ENCODE measurements at places on chromosomes 13 and 19.

- no peaks in the 10 kb centered on the region for H3K36me3 ChIP-seq
- H3K4me3 ChIP-seq = no peak overlapping the region
- H3K27me3 ChIP-seq = no peaks in the 10 kb centered on the region
- no peak overlapping the region for H3K27ac ChIP-seq
- peaks cover 10% of the 10 kb centered on the region for H3K4me1 ChIP-seq
Observed at GRCh38 chr13:93222976-93223375, 3.6 kb upstream of the GPC6 start.

DNA sequence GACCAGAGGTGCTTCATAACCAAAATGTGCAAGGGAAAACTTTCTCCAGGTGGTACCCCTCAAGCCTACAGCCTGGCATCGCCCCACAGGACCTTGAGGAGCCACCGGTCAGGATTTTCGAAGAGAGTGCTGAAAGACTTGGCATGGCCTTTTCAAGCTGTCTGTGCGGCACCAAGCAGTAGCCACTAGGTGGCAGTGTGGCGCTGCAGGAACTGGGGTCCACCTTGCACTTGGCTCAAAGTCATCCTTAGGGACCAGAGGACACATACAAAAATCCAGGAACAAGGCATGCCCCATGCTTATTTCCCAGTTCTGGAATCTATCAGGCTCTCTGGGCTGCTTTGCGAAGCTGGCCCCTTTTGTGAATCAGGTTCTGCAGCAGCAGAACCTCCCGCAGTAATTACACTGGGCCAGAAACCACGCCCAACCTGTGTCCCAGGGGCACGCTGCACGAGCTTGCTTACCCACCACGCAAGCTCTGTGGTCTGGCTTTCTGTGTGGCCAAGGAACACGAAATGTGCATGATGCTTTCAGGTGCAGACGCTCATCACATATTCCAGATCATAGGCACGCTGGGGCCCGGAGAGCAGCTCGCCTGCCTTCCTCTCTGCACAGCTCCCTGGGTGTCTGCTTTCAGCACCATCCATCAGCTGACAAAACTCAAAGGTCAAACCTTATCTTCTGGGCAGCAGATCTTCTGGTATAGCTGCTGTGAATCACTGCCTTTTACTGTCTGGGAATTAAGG is 87.2 kb downstream of the SLC7A1 start:
- no peaks in the 10 kb centered on the region for H3K36me3 ChIP-seq
- H3K4me3 ChIP-seq = no peak overlapping the region
- H3K4me1 ChIP-seq = peaks cover 37% of the 10 kb centered on the region
- H3K27me3 ChIP-seq = no peaks in the 10 kb centered on the region
- H3K27ac ChIP-seq = peak overlapping the region; percentile 63
- no peak for DNase-seq

- no peaks in the 10 kb centered on the region for H3K27me3 ChIP-seq
- peak overlapping the region; percentile 54 for H3K4me3 ChIP-seq
- peaks cover 20% of the 10 kb centered on the region for H3K4me1 ChIP-seq
Observed at GRCh38 chr19:56477429-56478338, 539 bp upstream of the ZNF667 start.

- H3K27ac ChIP-seq = no peak overlapping the region
- DNase-seq = no peak
- H3K4me3 ChIP-seq = no peak overlapping the region
- no peaks in the 10 kb centered on the region for H3K36me3 ChIP-seq
Observed at GRCh38 chr13:66853564-66853963, 376.6 kb downstream of the PCDH9 start.

DNA sequence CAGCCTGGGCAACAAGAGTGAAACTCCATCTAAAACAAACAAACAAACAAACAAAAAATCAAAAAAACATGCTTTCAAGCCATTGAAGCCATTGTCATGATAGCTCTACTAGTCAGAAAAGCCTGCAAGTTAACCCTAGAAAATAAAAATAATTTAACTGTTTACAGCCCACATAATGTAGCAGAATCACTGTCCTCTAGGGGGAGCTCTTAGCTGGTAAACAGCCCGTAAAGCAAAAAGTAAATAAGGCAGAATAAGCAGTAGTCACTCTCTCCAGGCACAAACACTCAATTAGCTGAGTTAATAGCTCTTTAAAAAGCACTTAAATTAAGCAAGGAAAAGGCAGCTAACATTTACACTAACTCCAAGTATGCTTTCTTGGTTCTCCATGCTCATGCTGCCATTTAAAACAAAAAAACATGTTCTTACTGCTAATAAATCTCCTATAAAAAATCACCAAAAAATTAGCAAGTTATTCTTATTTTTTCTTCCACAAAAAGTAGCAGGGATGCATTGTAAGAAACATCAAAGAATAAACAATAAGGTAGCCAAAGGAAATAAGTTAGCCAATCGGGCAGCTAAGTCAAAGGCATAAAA is 11.3 kb downstream of the LILRB4 start:
- no peak overlapping the region for H3K4me3 ChIP-seq
- no peaks in the 10 kb centered on the region for H3K36me3 ChIP-seq
- H3K27ac ChIP-seq = no peak overlapping the region
- H3K27me3 ChIP-seq = no peaks in the 10 kb centered on the region
- DNase-seq = no peak
- no peaks in the 10 kb centered on the region for H3K4me1 ChIP-seq

DNA sequence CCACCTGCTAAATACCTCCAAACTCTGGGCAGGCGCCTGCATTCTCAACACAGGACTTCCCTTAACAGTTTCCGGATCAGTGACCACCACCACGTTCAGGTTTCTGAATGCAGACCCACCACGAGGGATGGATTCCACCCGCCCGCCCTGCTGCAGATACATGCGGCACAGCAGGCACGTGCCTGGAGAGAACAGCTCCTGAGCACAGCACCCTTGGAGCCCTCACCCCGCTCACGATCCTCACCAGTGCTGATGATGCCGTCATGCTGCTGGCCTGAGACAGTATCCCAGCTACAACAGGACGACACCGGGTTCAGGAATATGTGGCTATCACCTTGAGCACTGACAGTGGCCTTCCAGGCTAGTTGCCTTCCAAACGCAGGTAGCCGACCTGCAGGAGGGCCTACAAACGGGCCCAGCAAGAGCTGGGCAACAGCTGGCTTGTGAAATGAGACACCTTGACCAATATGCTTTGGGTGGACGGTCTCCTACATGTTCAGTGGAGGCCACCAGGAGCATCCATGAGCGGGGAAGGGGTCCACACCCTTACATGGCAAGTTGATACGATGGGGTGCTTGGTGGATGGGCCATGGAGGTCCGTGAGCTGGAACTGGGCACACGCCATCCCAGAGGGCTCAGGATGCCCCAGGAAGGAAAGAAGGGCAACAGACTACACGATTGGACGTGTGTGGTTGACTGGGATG is 9.9 kb upstream of the QTRT1 start:
- no peaks in the 10 kb centered on the region for H3K36me3 ChIP-seq
- no peaks in the 10 kb centered on the region for H3K27me3 ChIP-seq
- no peak for DNase-seq
- H3K4me3 ChIP-seq = no peak overlapping the region

DNA sequence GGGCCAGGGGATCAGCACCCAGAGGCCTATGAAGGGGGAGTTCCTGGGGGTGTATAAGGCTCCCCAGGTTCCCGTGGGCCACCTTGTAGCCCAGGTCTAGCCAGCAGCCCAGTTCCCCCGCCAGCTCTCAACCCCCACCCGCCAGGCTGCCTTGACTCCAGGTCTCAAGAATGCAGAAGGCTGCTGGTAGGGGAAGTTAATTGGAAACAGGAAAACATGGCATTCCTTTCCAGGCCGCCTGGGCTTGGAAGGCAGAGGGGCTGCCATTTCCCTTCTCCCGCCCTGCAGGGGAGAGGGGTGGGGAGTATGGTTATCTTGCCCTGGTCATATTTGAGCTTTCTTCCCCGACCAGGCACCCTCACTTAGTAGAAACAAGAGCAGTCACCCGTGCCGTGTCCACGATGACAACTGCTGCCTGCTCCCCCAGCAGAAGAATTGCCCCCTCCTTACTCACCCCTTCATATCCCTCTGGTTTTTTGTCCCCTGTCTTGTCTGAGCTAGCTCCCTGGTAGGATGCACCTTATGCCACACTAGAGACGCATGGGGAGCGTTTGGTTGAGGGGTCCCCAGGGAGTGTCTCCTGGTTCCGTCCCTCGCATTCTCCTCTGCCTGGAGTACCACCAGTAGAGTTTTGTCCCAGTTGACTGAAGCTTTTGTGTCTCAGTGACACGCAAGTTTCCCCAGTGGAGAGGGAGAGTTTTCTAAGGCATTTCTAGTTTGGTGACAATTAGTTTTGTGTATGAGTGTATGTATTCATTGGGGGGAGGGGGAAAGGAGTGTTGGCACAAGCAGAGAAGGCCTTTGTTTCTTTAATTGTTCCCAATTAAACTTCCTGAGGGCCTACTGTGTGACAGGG is 4.5 kb downstream of the BICRA start:
- H3K4me1 ChIP-seq = peaks cover 63% of the 10 kb centered on the region
- no peak for DNase-seq
- H3K4me3 ChIP-seq = no peak overlapping the region
- H3K36me3 ChIP-seq = no peaks in the 10 kb centered on the region

DNA sequence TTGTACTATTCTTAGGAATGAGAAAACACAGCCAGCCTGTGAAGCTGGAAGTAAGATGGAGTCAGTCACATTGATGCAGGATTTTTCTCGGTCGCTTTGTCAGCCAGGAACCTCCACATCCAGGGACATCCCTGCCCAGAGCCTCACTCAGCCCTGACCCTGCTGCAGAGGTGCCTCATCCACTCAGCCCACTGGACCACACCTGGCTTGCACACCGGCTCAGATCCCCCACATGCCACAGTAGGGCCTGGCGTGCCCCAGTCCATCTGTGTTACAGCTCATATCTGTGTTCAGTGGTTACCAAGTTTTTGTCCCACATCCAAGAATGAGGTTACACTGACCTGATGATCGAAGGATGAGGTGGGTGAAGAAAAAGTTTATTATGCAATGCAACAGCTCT is 1315.4 kb downstream of the SLITRK1 start:
- H3K36me3 ChIP-seq = no peaks in the 10 kb centered on the region
- H3K4me3 ChIP-seq = no peak overlapping the region
- DNase-seq = no peak
- no peaks in the 10 kb centered on the region for H3K4me1 ChIP-seq
- H3K27ac ChIP-seq = no peak overlapping the region

GRCh38 chr19:34500656-34501120 is 19.1 kb downstream of the WTIP start:
- peaks cover 20% of the 10 kb centered on the region for H3K36me3 ChIP-seq
- H3K27ac ChIP-seq = no peak overlapping the region
- H3K4me3 ChIP-seq = no peak overlapping the region
- no peak for DNase-seq
- H3K27me3 ChIP-seq = no peaks in the 10 kb centered on the region

GRCh38 chr19:32869966-32870573 is 503 bp upstream of the SLC7A9 start:
- H3K27me3 ChIP-seq = no peaks in the 10 kb centered on the region
- no peaks in the 10 kb centered on the region for H3K36me3 ChIP-seq
- H3K4me1 ChIP-seq = no peaks in the 10 kb centered on the region

DNA sequence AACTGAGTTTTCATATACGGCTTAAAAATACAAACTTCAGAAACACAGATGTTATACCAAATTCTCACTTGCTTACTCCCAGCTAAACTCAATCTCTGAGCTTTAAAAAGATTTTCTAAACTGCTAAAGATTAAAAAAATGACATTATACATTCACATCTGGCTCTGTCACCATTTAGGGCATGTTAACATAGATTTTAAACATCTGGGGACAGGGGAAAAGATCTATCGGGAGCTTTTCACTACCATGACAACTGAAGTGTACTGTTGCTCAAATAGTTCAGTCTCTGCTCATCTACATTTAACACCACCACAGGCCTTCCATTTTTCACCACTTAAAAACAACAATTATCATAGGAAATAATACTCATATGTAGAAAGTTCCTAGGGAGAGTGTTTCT is 190.8 kb downstream of the ENOX1 start:
- DNase-seq = no peak
- H3K4me3 ChIP-seq = no peak overlapping the region
- H3K36me3 ChIP-seq = no peaks in the 10 kb centered on the region
- H3K27me3 ChIP-seq = no peaks in the 10 kb centered on the region

DNA sequence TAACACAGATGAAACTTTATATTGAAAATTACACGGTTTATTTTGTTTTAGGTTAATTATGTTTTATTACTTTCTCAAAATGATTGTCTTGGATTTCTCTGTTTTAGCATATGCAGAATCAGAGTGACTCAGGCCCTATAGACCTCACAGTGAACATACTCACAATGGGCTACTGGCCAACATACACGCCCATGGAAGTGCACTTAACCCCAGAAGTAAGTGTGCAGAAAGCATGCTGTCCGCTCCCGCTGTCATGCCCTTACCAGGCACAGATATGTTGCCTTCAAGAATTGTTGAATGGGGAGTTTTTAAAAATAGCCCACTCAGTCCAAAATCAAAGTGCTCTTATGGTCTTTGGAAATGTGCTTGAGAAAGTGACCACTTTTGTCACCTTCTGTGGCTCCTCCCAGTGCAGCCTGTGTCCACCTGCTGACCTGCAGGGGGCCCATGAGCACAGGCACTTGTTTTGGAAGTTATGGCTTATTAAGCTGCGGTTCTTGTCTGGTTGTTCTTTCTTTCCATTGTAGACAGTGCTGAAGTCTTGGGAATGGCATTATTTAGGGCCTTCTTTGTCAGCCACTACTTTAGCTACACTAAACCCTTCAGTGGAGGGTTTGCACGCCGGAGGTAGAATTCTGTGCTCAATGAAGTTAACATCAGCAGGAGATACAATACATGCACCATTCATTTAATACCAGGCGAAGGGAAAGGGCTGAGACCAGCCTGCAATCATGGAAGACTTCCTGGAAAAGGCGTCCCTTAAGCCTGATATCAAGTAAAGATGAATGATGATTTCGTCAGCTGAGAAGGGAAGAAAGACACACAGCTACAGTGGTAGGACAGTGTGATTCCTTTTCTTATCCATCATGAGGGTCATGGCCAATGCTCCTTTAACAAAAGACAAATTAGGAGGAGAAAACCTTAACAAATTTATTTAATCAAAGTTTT is 36.7 kb downstream of the CUL4A start:
- H3K27ac ChIP-seq = no peak overlapping the region
- H3K4me3 ChIP-seq = no peak overlapping the region
- no peaks in the 10 kb centered on the region for H3K27me3 ChIP-seq
- no peaks in the 10 kb centered on the region for H3K36me3 ChIP-seq
- no peaks in the 10 kb centered on the region for H3K4me1 ChIP-seq
- no peak for DNase-seq

GRCh38 chr19:4059891-4060620 is 6.6 kb downstream of the ZBTB7A start:
- H3K4me1 ChIP-seq = peaks cover 69% of the 10 kb centered on the region
- peak overlapping the region; percentile 100 for H3K27ac ChIP-seq
- H3K36me3 ChIP-seq = peaks cover 1% of the 10 kb centered on the region
- no peak for DNase-seq

All from vagina (tissue), 2 donors.